NCI-H524 (cell line): ENCODE measurements at places on chromosomes 2 and 18.

DNA sequence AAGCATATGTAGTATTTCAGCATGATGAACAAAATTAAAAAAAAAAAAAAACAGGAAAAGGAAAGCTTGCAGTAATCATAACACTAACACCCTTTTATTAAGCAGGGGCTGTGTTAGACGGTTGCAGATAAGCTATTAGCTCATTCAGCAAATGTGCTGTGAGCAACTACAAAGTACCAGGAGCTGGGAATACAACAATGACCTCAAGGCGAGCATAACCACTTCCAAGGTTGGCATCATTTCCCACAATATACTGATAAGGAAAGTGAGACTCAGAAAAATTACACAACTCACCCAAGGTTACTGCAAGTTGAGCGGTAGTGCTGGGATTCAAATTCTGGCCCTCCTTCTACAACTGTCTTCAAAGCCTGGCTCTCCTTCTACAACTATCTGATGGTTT lies 38.2 kb upstream of the ACTR3 start:
- DNase-seq: no peak

DNA sequence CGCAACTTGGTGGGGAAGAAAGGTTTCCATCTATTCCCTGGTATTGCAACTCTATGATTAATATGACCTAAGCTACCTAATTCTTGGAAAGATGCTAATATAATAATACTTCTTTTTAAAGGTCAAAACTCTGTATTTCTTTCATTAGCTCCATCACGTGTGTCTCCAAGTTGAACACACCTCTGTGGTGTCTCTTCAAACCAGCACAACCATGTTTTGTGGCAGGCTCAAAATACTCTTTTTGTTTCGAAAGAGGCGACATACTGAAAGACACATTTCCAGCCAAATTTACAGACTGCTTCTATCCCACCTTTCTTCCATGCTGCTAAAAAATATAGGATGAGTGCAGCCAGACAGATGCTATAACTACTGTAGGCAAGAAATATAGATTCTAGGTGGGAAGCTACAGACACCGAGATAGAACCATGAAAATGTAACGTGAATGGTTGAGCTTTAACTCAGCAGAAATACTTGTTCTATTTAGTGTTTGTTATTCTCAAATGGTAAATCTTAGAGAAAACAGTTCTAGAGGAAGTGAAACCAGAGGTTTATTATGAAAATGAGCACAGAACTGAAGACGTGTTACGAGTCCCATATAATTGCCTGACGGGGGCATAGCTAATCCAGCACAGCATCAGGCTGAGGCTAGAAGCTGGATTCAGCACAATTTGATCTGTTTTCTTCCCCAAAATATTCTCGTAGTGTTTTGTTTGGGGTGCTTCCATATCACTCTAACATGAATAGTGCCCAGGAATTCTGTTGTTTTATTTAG lies 991.5 kb upstream of the FANCL start:
- DNase-seq: no peak

- DNase-seq: no peak
These were observed 133.0 kb upstream of the CELF4 start for GRCh38 chr18:37698508-37699040.

DNA sequence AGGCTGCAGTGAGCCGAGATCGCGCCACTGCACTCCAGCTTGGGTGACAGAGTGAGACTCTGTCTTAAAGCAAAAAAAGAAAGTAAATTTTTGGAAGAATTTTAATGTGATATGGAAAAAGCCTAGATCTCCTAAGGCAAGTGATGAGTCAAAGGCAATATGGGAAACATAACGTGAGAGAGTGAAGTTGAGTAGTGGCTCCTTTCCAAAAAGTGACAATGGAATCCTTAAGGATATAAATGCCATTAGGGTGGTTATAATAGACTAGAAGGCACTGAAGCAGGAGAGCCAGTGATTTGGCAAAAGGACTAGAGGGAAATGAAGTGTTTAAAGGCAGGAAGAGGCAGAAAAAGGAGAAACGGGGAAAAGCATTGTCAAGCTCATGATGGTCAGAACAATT lies 25.6 kb downstream of the ARHGAP28 start:
- no peak for DNase-seq

DNA sequence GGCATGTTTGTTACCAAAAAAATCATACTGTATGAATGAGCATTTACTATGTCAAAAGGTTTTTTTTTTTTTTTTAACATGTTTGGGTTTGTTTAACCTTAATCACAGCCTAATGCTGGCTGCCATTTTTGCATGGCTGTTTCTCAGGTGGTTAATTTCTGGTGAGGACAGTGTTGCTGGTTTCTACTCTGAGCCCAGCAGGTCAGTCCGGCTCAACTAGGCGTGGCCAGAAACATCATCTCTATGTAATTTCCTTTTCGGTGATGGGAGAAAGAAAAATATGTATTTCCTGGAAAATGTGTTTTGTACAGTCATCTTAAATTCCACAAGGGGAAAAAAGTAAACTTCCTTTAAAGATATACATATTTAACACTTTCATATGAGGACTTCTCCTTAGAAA lies 24.9 kb upstream of the BZW1 start:
- DNase-seq: no peak

GRCh38 chr2:54878182-54878581 lies 154.7 kb downstream of the EML6 start:
- peak; percentile 56 for DNase-seq

- DNase-seq: no peak
These were observed 53.0 kb upstream of the CYP20A1 start for GRCh38 chr2:203185864-203186263.

DNA sequence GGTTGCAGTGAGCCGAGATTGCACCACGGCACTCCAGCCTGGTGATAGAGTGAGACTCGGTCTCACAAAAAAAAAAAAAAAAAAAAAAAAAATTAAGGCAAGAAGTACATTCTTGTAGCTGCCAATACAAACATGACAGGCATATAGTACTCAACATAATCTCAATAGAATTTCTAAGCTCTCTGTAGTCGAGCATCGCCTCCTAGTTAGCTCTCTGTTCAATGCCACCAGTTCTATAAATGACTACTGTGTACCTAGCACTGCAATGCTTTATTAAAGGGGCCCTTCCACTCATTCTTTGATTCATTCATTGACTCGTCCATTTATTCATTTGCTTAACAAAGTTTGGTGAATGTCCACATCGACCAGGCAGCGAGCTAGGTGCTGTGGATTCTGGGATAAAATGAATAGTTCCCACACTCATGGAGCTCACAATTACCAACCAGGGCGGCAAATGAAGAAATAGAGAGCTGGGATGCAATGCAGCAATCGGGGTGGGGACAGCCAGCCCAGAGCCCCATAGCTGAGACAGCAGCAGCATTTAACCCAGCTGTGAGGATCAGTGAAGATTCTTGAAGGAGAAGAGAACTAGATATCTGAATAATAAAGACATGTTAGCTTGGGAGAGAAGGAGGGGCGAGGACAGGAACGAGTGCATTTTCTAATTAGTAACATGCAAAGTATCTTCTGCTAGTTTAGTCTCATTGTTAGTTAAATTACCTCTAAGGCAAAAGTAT lies 349.8 kb downstream of the LPIN1 start:
- no peak for DNase-seq

DNA sequence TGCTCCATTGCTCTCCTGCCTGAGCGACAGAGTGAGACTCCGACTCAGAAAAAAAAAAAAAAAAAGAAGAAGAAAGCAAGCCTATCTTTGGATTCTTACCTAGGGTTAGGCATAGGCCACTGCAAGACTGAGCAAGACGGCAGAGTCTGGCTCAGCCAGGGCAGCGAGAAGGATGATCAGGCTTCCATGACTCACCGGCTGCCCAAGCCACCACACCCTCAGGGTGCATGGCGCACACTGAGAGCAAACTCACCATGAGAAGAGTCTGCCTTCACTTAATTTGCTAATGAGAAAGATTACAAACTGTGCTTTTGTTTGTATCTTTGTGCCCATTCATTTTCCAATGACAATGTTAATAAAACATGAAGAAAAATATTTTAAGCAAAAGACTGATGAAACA lies 8.2 kb downstream of the FAM110C start:
- no peak for DNase-seq

DNA sequence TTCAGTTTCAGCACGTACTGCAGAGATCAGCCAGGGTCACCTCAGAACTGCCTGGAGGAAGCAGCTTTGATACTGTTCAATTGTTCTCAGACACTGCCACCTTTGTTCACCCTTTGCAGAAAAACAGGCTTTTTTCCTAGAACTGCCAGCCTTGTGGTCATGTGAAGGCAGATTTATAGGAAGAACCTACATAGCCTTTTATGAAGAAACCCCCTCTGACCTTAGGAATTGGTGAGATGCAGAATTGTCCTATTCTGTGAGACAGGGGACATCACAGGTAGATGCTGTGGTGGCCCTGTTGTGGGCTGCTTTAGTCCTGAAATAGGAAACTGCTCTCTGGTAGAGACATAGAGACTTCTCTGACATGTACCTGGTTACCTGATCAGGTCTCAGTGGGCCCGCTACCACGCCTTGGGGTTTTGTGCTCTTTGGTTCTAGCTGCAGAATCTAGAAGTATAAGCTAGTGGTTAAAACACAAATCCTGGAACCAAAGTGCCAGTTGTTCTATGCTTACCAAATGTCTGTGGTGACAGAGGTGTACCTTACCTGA lies 206.6 kb downstream of the AGPS start:
- no peak for DNase-seq

DNA sequence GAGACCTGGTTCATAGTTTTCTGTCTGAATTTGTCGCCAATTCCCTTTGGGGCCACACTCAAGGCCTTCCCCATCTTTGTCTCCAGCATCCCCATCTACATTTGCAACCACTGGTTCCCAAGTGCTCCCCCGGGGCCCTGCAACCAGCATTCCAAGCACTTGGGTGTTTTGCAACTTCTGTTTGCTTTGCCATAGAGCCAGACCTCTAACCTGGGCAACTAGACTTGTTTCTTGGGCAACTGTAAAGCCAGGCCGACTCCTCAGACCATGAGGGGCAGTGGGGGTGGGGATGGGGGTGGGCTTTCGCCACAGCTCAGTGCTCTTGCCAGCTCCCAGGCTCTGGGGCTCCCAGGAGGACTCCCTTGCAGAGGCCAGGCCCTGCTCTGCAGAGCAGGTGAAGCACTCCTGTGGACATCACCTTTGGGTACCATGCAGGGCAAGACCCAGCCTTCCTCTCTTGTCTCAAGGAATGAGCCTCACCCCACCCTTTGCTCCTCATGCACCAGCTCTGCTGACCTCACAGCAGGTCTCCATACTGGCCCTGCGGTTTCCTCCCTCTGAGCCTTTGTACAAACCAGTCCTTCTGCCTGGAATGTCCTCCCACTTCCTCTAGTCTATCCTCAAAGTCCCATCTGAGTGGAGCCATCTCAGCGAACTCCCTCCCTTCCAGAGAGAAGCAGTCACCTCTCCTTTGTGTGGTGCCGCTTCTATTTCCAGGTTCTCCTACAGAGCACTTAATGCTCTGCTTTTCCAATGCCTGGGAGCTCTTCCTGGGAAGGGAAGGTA lies 126.7 kb upstream of the MYCN start:
- DNase-seq: no peak

- no peak for DNase-seq
These were observed 64.8 kb downstream of the BCL2L11 start for GRCh38 chr2:111185361-111186022.

- DNase-seq: no peak
These were observed 366.9 kb downstream of the NYAP2 start for GRCh38 chr2:225766431-225766830.

DNA sequence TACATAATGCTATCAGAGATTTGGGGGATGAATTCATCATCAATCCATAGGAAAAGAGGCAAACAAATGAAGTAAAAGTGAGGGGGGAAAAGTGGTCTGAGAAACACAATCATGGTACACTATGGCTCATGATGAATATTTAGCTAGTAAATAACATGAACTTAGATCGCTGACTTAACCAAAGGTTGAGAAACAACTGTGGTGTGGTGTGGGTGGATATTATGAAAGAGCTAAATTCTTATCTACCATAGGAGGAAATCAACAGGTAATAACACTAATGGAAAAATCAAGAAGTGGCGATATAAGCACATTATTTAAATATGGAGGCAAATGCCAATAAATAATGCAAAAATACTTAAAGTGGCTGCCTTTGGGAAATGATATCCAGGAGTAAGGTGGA lies 12.2 kb upstream of the TPRKB start:
- no peak for DNase-seq

- no peak for DNase-seq
These were observed 50.7 kb downstream of the ADAM23 start for GRCh38 chr2:206494061-206494460.

DNA sequence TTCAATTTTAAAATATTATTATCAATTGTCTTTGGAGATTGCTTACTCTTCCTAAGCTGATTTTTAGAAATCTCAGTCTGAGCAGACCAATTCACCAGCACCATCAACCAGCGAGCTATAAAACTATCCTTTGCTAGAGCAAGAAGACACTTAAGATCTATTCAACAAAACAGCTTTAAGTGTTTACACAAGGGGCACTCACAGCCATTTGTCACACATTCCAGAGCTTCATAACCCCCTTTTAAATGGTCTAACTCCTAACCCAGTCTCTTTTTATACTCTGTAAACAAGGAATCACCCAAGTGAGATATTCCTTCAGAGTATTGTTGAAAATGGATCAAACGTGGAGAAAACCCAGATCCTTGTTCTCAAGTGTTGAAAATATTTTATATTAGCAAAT lies 1294.1 kb upstream of the CHAC2 start:
- DNase-seq: no peak

- peak; percentile 58 for DNase-seq
These were observed 211.9 kb downstream of the AGPS start for GRCh38 chr2:177604271-177605065.

DNA sequence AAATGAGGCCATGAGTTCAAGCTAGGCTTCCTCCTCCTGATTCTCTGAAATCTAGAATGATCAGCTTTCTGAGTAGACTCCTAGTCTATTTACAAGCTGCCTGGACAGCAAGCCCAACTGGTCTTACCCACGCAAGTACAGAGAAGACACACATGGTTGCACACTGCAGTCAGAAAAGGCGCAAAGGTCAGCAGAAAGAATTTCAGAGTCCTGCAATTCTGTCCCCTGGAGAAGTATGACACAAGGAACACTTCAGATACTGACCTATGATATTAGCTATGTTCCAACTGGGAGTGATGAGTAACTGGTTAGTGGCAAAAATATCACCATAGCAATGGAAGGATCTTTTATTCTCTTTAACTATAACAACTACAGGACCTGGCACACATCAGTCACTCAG lies 336.1 kb upstream of the PKDCC start:
- no peak for DNase-seq
